ENCODE measurements at places on chromosomes 16 and 17.

GRCh38 chr17:81056312-81056711 lies 21.4 kb downstream of the BAIAP2 start:
- no peak for DNase-seq

DNA sequence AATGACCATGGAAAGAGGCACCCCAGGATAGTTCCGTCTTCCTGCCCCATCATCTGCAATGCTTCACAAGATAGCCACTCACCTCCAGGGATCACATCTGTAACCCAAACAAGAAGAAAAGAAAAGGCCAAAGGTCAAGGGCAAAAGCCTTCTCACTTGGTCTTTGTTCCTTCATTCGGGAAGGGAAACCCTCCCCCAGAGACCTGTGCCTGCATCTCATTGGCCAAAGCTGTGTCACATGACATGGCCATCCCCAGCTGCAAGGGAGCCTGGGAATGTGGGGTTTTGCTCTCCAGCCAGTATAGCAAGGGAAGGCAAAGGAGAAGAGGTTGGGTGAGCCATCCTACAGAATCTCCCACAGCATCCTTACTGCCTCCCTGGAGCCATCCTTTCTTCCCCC lies 47.9 kb downstream of the NOL11 start:
- no peak for DNase-seq

DNA sequence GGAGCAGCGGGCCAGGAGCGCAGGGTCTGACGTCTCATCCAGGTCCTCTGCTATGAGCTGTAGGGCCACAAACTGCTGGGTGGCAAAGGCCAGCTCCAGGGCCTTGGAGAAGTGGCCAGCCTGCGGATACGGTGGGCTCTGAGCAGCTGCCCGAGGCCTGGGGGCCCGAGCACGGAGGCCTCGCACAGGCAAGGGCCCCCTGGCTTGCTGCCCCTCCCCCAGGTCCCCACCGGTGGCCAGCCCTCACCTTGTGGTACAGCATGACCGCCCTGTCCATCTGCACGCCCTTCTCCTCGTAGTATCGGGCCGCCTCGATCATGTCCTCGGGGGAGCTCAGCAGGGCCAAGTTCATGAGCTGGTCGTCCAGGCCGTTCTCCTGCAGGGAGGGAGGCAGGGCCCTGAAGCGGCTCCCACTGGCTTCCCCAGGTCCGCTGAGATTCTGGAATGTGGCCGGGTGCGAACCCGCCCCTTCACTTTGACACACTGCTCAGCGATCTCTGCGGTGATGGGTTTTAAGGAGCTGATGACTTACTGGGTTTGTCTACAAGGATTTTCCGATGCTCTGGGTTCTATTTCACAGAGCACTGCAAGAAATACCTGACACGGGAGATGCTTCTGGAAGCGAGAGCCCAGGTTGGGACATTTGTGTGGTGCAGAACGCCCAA lies 9.8 kb upstream of the TMEM204 start:
- DNase-seq: no peak

DNA sequence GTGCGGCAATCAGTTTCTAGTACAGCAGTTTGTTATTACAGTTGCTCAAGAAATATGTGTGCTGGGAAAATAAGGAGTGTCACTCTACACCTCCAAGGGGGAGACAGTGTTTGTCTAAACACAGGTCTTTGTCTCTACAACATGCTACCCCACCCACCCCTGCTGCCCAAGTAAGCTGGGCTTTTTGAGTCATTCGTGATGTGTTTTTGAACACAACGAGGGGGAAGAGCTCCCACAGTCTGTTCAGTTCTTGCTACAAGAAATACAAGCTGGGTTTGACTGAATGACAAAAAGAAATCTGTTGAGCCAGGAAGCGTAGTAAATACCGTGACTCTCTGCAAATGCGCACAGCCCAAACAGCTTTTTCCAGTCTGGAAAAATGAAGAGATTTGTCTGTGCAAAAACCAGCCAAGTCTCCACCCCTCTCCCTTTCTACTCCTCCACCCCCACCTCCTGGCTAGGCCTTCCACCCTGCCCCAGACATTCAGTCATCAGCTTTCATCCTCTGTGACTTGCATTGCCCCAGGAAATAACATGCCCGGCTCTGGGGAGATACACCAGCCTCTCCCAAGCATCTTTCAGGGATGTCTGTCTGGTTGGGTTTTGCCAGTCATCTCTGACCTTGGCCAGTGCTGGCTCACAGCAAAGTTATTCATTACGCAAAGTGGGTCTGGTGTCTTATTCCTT lies 25.7 kb downstream of the CHD9 start:
- peak; percentile 96 for DNase-seq

DNA sequence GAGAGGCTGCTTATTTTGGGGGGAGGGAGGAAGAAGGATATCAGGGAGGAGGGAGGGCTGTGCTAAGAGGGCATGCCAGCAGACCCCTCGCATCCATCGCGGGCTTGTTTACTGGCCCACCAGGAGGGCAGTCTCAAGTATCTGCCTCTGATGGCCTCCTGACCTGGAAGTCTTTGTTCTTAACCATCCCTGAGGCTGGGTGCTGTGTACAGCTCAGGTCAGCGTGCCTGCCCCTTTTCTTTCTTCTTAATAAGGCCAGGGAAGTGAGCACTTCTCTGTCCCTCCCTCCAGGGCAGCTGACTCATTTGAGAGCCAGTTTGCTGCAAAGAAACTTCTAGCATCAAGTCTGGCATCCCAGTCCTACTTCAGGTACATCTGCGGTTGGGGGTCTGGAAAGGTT lies 157.0 kb downstream of the CCDC182 start:
- DNase-seq: no peak

DNA sequence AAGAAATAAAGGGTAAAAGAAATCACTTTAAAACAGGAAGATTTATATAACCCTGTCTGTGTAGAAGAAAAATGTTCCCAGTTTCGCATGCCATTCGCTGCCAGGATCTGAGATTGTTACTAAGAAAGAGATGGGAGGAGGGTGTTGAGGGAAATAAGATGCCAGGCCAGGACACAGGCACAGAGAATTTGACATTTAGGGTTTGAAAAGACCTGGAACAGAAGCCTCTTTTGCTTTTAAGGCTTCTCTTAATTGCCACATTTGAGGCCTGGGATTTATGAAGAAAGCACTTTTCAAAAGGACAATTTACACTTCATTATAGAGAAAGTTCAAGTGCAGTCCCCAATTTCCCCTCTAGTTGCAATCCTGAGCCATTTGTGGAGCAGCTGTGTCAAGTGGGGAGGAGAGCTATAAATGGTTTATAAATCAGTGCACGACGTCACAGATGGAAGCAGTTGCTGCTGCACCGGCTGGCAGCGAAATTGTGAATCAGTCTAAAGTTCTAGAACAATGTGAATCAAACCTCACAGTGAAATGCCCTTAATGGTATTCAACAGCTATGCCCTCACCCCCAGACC lies 26.5 kb upstream of the C16orf87 start:
- DNase-seq: peak; percentile 41

- no peak for DNase-seq
Observed at GRCh38 chr17:75917141-75917916, 12.6 kb upstream of the MRPL38 start.

DNA sequence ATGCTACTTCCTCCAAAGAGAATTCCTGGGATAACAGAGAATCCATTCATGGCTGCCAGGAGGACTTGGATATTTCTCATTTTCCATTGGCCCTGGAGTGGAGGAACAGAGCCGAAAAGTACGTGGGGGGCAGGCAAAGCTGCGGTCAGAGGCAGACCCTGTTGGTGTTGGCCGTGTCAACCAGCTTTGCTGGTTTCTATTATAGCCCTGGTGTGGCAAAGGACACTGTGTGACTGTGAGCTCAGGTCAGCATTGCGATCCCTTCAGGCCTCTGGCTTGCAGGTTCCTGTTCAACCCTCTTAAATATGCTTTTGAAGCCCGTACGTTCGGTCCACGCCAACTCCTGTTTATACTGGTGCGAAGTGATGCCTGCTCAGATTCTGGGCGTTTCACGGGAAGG lies 596.2 kb downstream of the MAF start:
- DNase-seq: no peak

- DNase-seq: no peak
Observed at GRCh38 chr17:75009139-75009724, 3.2 kb upstream of the MRPL58 start.

- DNase-seq: no peak
Observed at GRCh38 chr16:81239367-81240121, 1.1 kb downstream of the BCO1 start.

DNA sequence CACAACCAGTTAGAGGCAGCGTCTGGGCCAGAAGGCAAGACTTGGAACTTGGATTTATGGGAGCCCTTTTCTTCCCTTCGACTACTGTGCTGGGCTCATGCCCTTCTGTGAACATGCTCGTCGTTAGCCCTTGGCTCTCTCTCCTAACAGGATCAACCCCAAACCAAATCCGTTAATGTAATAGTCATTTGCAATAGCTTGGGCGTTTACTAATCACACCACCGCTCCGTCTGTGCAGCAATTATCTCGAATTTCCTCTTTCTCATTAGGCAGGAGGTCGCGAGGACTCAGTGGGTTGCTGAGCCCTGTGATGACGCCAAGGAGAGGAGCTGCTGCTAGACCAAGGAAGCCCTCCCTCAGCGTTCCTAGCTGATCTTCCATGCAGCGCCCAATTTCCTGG lies 114.7 kb downstream of the ENGASE start:
- no peak for DNase-seq

- no peak for DNase-seq
Observed at GRCh38 chr16:49883076-49884014, 27.4 kb upstream of the ZNF423 start.

DNA sequence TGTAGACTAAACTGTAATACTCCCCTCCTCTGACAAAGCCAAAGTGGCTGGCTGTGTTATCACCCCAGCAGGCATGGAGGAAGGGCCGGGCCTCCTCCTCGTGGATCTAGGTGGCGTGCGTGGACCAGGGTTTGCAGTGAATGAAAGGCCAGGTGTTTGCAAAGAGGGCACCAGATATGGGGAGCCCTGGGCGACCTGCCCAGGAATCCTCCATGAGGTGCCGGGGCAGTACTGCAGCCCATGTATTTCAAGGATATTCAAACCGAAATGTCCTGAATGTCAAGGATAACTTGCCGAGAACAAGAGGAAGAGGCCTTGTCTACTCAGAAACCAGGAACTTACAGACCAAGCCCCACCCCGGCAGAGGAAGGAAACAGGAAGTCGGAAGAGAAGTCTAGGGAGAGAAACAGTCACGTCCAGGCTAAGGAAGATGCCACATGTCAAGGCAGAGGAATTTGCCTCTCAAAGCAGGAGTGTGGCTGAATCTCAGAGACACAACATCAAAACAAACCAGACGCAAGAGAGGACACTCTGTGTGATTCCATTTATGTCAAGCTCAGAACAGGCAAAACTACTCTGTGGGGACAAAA lies 13.7 kb upstream of the OSGIN1 start:
- DNase-seq: no peak

DNA sequence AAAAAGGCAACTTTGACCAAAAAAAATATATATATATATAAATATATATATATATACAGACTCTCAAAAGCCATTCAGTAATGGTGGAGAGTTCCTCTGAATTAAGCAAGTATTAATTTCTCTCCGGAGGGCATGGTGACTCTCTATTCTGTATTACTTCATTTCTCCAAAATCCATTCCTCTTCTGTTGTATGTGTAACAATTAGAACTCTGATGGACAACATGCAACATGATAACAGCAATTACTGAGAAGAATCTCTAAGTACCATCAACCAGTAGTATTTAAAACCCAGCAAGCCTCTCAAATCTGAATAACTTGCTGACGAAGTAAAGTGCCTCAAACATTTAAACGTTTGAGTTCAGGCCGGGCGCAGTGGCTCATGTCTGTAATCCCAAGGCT lies 2.3 kb downstream of the GRB2 start:
- DNase-seq: no peak

- no peak for DNase-seq
Observed at GRCh38 chr17:32927724-32928585, at the start of gene TMEM98. Gene TMEM98 (plus strand): TSS chr17:32928153. CDS start chr17:32931529, 3,376 bp downstream.

GRCh38 chr16:49520492-49521038 lies 147.0 kb downstream of the C16orf78 start:
- no peak for DNase-seq

GRCh38 chr17:78371056-78371455 lies 7.4 kb upstream of the PGS1 start:
- DNase-seq: no peak

- peak; percentile 18 for DNase-seq
Observed at GRCh38 chr17:28992625-28993600, 12.9 kb downstream of the SEZ6 start.

GRCh38 chr17:12043702-12044101 lies 23.0 kb downstream of the MAP2K4 start:
- no peak for DNase-seq

DNA sequence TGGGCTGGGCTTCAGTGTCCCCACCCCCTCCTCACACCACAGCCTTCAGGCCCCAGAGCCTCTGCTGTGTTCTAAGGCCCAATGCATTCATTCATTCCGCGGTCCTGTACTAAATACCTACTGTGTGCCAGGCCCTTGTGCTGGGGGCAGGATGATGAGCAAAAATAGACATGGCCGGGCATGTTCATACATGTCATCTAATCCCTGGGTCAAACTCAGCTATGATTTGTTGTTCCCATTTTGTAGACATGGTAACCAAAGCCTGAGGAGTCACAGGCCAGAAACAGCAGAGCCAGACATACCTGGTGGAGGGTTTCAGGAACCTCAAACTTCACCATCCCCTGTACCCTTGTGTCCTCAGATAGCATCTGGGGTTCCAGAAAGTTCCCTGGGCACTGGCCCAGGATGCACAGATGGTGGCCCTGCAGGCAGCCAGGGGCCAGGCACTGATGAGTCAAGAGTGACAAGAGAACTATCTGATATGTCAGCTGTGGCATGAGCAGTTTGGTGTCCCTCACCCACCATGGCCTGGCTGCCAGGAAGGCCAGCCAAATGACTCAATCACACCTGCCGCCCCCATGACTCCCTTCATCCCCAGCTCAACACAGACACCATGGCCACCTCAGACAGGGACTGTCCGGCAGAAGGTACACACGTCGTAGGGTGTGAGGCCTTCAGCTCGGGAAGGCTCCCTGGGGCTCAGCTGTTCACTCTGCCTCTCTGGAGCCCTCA lies 2.7 kb upstream of the RRAD start:
- peak; percentile 61 for DNase-seq

DNA sequence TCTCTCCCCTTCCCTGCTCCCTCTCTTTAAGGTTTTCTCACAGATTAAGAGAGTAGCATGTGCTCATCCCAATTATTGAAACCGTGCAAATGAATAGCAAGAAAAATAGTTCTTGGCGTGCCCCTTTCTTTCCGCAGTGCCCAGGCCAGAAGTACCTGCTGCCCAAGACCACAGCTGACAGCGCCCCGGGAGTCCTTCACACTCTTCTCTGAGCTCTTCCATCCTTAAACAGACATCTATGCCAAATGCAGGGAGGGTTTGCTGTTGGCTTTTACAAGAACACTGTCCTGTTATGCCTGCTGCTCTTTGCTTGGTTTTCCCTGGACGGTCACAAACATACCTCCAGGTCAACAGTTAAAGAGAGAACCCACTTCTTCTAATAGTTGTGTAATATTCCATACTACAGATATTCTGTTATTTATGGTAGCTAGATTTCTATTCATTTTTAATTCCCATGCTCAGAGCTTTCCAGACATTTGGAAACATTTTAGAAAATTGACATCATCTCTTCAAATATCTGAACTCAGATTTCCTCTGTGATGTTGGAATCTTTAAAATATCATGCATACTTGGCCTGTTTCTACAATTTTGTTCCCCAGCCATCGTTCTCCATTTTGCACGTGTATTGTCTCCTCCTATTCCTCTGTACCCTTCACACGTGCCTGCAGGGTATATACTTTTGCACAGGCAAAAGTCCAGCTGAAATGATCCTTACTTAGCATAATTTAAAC lies 416.7 kb downstream of the WWOX start:
- DNase-seq: no peak

- peak; percentile 54 for DNase-seq
Observed at GRCh38 chr16:12573730-12574383, 229.8 kb downstream of the CPPED1 start.

Data from RWPE1 (cell line).